T-cell (primary cell): ENCODE measurements at places on chromosomes 11 and 22. TPM values are rescaled to one million over a fixed set of nuclear protein-coding genes. Genes with fewer than 3 reads are reported as not detected.

Gene RNASEH2C
- total RNA-seq = 70.7 TPM

Gene GRAP2
- total RNA-seq = 144 TPM

Gene ST14
- 1.0 TPM for total RNA-seq

Gene RIMBP3C
- 4.7 TPM for total RNA-seq

Gene SPTBN2
- total RNA-seq = not detected

Gene KCNQ1OT1
- total RNA-seq = 0.30 TPM

Gene OR8B12
- not detected for total RNA-seq

DNA sequence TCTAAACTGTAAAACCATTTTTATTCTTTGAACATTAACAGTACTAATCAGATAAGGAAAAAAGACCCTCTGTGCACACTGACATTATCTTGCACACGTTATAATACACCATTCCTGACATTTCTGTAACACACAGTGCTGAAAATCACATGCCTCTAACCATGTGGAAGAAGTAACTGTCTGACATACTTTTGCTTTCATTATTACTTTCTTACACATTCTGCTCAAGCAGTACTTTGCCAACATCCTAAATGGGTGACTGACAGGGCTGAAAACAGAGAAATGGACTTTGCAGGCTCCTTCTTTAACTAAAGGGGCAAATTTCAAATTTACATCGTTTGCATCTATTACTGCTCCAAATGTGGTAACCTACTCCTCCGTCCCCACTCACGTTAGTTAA, 22.8 kb upstream of the TP53AIP1 start:
- DNase-seq = no peak

DNA sequence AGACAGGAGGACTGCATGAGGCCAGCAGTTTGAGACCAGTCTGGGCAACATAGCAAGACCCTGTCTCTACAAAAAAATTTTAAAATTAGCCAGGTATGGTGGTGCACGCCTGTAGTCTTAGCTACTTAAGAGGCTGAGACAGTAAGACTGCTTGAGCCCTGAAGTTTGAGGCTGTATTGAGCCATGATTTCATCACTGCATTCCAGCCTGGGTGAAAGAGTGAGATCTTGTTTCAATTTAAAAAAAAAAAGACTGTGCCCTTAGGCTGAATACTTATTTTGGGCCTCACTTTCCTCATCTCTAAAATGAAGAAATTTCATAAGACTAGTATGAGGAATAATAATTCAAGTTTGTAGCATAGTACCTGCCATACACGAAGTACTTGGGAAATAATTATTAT, 6.9 kb downstream of the AQP11 start:
- DNase-seq = no peak

DNA sequence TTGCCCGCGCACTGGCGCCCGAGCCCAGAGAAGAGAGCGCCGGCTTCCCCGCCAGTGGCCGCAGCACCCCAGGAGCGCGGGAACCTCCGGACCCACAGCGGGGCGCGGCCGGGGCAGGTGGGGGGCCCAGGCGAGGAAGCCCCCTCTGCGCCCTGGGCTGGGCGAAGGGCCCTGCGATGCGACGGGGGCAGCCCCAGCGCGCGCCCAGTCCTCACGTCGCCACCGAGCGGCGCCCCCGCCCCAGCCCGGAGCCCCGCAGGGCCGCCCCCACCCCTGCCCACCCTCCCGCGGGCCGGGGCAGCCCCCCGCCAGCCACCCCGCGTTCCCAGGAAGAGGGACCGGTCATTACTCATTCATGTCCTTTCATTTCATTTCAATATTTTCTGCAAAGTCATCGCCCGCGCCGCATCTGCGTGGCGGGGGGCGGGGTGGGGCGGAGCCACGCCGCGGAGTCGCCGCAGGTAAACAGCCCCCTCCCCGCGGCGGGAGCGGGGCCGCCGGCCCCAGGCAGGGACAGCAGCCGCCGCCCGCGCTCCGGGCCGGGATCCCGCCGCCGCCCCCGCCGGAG, 673 bp upstream of the PANX2 start:
- DNase-seq = no peak

- DNase-seq = no peak
Measured at GRCh38 chr22:19115628-19116027, 6.6 kb downstream of the DGCR2 start.

DNA sequence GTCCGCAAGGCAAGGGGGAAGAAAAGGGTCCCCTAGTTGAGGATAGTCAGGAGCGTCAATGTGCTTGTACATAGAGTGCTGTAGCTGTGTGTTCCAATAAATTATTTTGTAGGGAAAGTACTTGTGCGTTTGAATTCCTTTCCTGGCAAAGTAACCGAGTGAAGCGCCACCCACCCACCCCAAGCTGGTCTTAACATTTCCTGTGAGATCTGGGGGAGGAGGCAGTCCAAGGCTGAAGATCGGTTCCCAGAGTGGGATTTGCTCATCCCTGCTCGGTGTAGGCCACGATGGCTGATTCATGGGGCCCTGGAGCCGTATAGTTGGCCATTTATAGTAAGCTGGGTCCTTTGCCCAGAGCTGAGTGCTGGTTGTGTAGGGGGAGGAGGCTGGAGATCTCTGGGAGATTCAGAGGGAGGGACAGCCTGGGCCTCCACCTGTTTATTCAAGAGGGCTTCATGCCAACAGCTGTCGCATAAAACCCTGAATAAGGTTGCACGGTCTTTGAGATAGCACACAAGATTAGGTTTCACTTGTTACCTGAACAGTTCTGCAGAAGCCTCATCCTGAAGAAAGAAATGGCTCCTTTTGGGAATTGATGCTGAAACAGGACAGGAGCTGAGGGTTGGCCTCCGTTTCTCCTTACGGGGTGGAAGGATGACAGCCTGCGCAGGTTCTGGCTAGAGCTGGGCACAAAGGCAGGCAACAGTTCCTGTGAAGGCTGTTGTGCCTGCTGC, 2.4 kb downstream of the ATF4 start:
- no peak for DNase-seq

DNA sequence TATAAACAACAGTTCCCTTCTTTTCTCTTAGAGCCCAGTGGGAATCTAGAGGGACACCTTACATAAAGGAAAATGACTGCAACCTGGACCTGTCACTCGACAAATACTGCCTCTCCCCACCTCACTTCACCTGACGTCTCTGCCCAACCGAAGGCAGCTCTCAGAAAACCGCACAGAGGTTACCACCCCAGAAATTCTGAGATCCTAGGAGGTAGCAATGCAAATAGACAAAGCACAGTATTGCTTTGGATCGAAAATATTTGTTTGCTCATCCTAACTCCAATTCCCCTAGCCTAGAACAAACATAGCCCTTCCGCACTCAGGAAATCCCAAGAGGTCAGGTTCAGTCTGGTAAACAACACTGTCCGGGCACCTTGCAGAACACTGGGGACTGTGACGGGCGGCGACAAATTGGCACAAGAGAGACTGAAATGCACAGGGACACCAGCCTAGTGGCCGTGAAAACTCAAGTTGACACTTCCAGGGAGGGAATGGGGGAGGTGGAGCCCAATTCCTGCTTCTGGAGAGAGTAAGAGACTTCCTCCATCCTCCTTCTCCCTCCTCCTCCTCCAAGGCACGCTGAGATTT, 420 bp upstream of the TRIM44 start:
- peak; percentile 7 for DNase-seq

DNA sequence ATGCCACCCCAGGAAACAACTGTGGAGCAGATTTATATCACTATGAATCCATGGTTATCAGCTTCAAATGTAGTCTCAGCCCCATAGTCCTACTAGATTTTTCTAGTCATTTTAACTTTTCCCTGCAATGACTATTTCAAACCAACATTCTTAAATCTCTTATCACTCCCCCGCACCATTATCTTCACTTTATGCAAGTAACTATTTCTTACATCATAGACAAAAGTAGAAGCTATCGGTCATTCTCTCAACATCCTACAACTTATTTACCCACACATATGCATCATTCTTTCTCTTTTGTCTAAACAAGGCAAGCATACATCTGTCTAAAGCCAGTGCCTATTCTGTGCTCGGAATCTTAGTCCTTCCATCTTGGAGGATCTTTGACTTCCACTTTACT, 4.4 kb downstream of the TIMM10B start:
- DNase-seq = no peak

DNA sequence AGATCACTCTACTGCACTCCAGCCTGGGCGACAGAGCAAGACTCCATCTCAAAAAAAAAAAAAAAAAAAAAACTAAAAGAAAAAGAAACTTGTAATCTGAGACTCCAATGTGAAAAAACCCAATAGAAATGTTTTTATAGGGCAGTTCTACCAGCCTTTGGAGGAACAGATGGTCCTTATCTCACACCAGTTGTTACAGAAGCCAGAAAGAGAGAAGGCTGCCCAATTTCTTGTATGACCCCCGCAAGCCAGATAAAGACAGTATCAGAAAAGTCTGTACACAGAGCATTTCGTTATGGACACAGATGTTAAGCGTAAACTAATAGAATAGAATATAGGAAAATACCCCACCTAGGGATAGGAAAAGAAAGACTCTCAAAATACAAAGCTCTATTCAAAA, 11.3 kb upstream of the TSGA10IP start:
- DNase-seq = no peak

DNA sequence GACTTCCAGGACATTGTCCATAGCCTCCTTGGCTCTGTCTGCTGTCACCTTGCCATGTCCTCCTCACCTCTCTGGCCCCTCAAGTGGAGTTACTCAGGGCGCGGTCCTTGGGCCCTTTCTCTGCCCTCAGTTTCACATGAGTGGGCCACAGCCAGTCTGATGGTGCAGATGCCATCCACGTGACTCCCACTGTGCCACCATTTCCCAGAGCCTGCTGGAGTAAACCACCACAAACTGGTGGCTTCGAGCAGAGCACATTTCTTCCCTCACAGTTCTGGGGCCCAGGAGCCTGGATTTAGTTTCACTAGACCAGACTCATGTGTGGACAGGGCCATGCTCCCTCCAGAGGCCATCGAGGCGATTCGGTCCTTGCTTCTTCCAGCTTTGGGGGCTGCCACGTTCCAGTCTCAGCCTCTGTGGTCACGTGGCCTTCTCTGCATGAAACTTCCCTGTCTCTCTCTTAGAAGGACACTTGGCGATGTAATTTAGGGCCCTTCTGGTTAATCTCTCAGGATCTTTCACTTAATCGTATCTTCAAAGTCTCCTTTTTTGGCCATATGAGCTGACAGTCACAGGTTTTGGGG, 14.6 kb downstream of the SMARCB1 start:
- no peak for DNase-seq

GRCh38 chr22:31922534-31922933, 21.8 kb upstream of the YWHAH start:
- no peak for DNase-seq

DNA sequence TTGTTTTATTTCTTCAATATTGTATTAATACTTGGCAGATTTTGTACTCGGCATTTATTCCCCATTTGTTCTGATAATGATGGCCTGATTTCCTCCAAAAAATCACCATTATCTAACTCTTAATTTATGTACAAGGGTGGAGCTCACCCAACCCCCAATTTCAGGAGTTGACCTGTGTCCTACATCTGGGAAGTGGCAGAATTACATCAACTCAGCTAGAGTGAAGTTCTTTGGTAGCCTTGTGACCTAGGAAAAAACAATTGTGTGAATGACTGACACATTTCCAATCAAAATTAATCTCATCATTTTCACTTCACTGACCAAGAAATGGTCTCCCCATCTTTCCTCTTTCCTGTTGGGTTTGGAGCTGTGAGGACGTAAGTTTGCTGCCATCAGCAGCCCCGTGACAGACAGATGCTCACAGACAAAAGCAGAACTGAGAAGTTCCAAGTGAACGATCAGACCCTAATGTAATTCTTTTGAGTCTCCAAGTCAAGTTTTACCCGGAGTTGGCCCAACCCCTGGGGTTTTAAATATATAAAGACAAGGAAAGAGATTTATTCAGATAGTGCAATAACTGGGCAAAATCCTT, 16.6 kb upstream of the MS4A6E start:
- no peak for DNase-seq

DNA sequence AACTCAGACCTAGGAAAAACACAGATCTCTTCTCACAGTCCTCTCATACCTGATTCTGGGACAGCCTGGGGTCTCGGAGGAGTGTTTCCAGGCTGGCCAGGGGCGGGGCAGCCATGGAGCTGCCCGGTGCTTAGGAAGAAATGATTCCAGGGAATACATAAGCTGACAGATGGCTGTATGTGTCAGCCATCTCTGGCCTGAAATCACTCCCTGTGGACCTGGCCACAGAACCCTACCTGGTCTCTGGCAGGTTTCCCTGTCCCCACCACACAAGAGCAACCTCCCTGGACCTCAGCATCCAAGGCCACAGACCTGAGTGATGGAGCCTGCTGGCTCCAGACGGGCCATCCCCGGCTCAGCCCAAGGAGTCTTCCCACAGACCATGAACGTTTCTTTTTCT, 10.0 kb downstream of the GGA1 start:
- no peak for DNase-seq
